ENCODE measurements at places on chromosomes 16 and 17.

GRCh38 chr17:79668344-79669250, 57.7 kb upstream of the RBFOX3 start:
- no peak for DNase-seq

- no peak for DNase-seq
These were observed 17.9 kb upstream of the BEAN1 start for GRCh38 chr16:66409156-66409555.

- no peak for DNase-seq
These were observed 104.4 kb upstream of the CACNG5 start for GRCh38 chr17:66730461-66730923.

DNA sequence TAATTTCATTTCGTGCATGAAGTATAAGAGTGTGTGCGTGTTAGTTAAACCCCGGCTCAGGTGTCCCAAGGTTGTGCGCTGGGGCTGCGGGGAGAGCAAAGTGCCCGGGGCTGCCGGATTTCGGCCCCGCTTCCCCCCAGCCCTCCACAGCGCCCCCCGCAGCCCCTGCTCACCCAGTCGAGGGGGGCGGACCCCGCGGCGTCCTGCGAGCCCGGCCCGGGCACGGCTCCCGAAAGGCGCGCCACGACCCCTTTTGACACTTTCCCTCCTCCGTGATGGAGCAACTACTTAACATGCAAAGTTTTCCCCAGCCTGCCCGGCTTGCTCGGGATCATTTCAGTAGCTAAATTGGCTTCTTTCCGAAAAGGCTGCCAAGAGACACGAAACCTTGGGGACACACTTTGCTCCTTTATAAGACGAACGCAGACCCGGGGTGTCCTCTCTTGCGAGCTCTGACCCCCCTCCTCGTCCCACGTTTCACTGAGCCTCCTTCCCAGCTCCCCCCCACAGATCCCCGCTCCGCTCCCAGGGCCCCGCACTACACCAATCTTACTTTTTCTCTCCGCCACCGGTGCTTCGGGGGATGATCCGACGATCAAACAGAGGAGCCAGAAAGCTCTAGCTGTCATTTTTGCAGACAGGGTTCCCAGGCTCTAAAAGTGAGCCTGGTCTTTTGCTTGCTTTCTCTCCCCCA, 552 bp downstream of the C17orf58 start:
- DNase-seq = no peak
